WTC11 (cell line): ENCODE measurements at places on chromosomes 5 and 9. TPM values are rescaled to one million over a fixed set of nuclear protein-coding genes. Genes with fewer than 3 reads are reported as not detected.

GRCh38 chr9:105912863-105913516 lies 218.6 kb downstream of the TMEM38B start:
- no peak for DNase-seq

- DNase-seq = no peak
Observed at GRCh38 chr5:1402611-1403255, 42.5 kb downstream of the SLC6A3 start.

DNA sequence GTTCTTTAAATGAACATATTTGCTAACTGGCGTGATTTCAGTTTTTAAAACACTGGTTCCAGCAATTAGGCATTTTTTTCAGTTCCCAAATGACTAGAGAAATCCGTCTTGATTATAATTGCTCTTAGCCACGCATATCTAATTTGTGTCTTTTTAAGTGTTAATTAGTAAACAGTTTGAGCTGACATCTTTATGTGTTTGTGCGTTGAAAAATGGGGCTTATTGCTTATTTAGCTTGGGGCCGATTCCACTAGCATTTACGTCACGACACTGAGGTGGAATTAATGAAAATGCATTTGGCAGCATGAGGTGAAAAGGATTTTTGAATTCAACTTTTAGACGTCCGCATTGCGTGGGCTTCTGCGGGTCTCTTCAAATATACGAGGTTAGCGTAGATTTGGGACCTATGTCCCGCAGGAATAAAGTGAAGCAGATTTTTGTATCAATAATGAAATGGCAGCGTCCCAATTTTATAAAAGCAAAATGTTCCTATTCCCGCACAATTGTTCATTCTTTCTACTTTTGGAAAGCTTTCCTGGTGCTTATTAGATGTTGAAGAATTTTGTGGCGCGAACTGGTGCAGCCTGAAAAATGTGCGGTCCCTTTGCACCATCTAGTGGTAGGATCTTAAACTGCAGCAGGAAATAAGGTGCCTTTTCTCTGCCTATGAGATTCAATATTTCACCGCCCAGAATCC lies 122.7 kb upstream of the LMX1B start:
- DNase-seq = no peak

- DNase-seq = no peak
Observed at GRCh38 chr5:169354921-169355320, 54.0 kb upstream of the SLIT3 start.

DNA sequence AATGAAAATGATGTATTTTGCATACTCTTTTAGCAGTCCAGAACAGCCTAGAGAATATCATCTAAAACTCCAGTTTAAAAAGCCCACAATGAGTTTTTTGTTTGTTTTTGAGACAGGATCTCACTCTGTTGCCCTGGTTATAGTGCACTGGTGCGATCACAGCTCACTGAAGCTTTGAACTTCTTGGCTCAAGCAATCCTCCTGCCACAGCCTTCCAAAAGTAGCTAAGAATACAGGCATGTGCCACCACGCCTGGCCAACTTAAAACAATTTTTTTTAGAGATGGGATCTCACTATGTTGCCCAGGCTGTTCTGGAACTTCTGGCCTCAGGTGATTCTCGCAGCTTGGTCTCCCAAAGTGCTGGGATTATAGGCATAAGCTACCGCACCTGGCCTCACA lies 175.7 kb downstream of the FBN2 start:
- no peak for DNase-seq

DNA sequence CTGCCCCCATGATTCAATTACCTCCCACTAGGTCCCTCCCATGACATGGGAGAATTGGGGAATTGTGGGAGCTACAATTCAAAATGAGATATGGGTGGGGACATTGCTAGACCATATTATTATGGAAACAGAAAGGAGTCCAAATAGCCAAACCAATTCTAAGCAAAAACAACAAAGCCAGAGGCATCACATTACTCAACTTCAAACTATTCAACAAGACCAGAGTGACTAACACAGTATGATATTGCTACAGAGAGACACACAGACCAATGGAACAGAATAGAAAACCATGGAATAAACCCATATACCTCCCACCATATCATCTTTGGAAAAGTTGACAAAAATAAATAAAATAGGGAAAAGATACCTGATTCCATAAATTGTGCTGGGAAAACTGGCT lies 710.5 kb upstream of the CDH9 start:
- DNase-seq = no peak

The TEX48 gene
- total RNA-seq = not detected in 3 replicates
